Effector memory CD4-positive, alpha-beta T cell (primary cell): ENCODE measurements at places on chromosomes 5 and 9.
A peak's percentile ranks its signal among the peaks of the same experiment; 100 is the strongest.

DNA sequence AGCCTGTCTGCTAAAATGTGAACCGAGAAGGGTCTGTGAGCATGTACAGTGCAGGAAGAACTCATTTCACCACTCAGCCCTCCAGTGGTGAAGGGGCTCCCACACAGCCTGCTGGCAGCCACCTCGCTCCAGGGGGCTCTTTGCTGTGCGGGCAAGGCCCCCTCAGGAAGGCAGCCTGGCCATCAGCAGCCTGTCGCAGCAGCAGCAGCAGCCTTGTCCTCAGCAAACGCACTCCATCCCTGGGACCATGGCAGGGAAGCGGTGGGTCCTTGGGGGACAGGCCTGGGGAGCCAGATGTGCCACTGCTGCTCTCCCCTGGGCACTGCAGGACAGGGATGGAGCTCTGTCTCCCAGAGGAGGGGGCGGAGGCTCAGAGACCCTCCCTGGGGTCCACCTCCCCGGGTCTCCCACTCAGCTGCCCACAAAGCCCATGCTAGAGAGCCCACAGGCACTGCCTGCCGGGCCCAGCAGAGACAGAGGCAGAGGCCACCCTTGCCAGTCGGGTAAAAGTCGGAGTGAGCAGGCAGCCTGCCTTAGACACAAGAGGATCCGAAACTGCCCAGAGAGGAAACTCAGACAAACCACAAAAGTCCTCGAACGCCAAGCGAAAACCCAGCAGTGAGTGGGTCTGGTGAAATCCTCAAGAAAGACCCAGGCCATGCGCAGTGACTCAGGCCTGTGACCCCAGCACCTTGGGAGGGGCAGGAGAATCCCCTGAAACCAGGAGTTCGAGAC lies 8.0 kb downstream of the BRD3 start:
- H3K4me1 ChIP-seq: peaks cover 19% of the 10 kb centered on the region
- H3K4me3 ChIP-seq: no peak overlapping the region
- no peak overlapping the region for H3K27ac ChIP-seq

DNA sequence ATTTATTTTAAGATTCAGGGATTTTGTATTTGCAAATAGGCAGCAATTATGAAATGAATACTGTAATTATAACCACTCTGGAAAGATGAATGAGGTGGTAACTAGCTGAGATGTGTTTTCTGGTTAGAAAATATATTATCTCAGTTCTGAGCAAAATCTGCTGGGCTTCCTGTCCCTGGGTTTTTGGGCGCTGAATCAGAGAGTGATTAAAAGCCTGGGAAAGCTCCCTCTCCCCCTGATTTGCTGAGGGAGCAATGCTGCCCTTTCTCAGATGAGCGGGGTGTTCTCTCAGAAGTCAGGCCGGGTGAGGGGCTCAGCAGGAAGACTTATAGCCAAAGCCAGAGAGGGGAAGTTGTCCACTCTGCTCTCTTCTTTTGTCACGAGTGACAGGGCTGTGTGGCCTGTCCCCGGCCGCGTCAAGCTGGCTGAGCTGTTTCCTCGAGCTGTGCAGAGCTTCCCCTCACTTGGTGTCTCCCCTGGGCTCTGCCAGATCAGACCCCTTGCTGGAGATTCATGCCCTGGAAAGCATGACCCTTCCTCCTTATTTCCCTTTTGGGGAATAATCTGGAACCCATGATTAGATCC lies 39.8 kb upstream of the PITX1 start:
- H3K4me1 ChIP-seq: no peaks in the 10 kb centered on the region
- H3K27me3 ChIP-seq: no peaks in the 10 kb centered on the region
- H3K36me3 ChIP-seq: no peaks in the 10 kb centered on the region
- no peak overlapping the region for H3K4me3 ChIP-seq

- no peak overlapping the region for H3K4me3 ChIP-seq
- no peaks in the 10 kb centered on the region for H3K27me3 ChIP-seq
- no peak overlapping the region for H3K27ac ChIP-seq
- DNase-seq: no peak
- H3K36me3 ChIP-seq: no peaks in the 10 kb centered on the region
These were observed 85.6 kb downstream of the PSD2 start for GRCh38 chr5:139881143-139881733.

GRCh38 chr5:119275146-119275545 lies 80.7 kb upstream of the TNFAIP8 start:
- peak overlapping the region; percentile 91 for H3K27ac ChIP-seq
- no peaks in the 10 kb centered on the region for H3K36me3 ChIP-seq
- H3K4me3 ChIP-seq: no peak overlapping the region
- no peaks in the 10 kb centered on the region for H3K27me3 ChIP-seq

DNA sequence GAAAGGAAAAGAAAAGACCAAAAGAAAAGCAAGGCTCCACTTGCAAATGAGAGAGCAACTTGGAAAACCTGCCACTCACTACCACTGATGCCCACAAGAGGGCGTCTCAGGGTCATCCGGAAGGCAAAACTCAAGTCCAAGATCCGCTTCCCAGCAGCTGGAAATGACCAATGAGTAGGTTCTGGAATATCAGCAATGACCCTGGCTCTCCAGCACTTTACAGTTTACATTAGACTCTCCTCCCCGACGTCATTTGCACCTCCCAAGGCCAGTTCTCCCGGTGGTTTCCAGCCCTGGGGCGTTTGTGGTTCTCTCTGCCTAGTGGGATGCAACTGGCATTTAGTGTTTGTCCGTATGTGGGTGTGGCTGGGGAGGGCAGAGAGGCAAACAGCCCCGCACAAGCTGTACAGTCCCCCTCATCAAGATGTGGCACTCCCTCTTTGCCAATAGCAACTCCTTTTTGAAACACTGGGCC lies 193.8 kb upstream of the ZNF618 start:
- H3K4me1 ChIP-seq: peaks cover under 1% of the 10 kb centered on the region
- H3K27ac ChIP-seq: no peak overlapping the region
- H3K27me3 ChIP-seq: peaks cover 4% of the 10 kb centered on the region
- H3K36me3 ChIP-seq: no peaks in the 10 kb centered on the region
- no peak overlapping the region for H3K4me3 ChIP-seq

GRCh38 chr5:170427672-170428236 lies 38.6 kb upstream of the KCNMB1 start:
- H3K36me3 ChIP-seq: no peaks in the 10 kb centered on the region
- no peak overlapping the region for H3K27ac ChIP-seq
- DNase-seq: no peak
- no peak overlapping the region for H3K4me3 ChIP-seq
- H3K4me1 ChIP-seq: no peaks in the 10 kb centered on the region
- H3K27me3 ChIP-seq: no peaks in the 10 kb centered on the region

DNA sequence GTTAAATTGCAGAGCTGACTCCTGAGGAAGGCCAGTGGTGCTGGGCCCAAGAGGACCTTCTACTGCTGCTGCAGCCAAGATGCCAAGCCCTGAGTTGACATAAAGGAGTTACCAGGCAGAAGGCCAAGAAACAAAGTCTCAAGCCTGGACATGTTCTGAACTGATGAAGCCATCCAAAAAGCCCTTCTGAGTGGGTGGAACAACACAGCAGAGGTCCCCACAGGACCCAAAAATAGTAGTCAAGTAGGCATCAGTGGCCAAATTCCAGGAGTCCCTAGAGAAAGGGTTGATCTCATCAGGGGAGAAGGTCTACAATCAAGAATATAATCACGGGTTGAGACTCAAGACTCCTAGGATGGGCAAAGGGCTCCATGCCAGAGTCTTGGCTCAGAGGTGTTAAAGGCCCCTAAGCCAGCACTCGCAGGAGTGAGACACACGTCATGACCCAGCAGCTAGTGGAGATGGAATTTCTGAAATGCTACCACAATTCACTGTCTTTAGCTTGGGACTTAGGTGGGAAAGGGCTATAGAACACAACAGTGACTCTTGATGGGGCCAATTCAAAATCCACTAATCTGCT lies 119.7 kb downstream of the FANCC start:
- DNase-seq: no peak
- no peaks in the 10 kb centered on the region for H3K36me3 ChIP-seq
- H3K4me3 ChIP-seq: no peak overlapping the region
- H3K27me3 ChIP-seq: no peaks in the 10 kb centered on the region

DNA sequence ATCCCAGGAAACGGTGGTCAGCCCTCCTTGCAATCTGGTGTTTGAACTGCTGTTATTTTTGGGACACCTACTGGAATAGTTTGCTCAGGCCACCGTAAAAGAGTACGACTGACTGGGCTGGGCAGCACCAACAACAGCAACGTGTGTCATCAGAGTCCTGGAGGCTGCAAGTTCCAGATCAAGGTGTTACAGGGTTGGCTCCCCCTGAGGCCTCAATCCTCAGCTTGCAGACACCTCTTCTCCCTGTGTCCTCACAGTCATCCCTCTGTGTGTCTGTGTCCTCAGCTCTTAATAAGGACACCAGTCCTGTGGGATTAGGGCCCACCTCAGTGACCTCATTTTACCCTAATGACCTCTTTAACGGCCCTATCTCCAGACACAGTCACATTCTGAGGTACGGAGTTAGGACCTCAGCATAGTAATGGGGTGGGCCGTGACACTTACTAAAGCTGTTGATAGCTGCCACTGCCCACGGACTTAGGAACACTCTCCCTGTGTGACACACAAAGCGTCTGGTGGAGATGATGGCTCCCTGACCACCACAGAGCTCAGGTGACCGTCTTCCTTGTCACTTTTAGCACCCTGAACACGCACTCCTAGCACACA lies 16.8 kb downstream of the GLT6D1 start:
- no peak overlapping the region for H3K27ac ChIP-seq
- DNase-seq: no peak
- no peaks in the 10 kb centered on the region for H3K4me1 ChIP-seq
- no peak overlapping the region for H3K4me3 ChIP-seq
- no peaks in the 10 kb centered on the region for H3K36me3 ChIP-seq

GRCh38 chr5:102691434-102691833 lies 63.7 kb upstream of the PAM start:
- no peak overlapping the region for H3K27ac ChIP-seq
- no peak for DNase-seq
- no peaks in the 10 kb centered on the region for H3K36me3 ChIP-seq
- H3K27me3 ChIP-seq: no peaks in the 10 kb centered on the region
- H3K4me1 ChIP-seq: no peaks in the 10 kb centered on the region
- no peak overlapping the region for H3K4me3 ChIP-seq

DNA sequence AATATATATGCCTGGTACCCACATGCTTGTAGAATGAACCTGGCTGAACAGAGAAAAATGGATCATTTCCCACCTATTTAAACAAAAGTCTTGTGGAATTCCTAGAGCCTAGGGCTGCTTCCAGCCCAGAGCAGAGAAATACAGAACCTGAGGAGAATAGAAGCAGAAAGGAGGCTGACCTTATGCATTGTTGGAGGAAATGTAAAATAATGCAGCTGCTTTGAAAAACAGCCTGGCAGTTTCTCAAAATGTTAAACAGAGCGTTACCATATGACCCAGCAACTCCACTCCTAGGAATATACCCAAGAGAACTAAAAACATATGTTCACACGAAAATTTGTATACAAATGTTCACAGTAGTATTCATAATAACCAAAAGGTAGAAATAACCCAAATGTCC lies 15.1 kb downstream of the MAPKAP1 start:
- H3K4me1 ChIP-seq: no peaks in the 10 kb centered on the region
- H3K36me3 ChIP-seq: no peaks in the 10 kb centered on the region
- H3K27me3 ChIP-seq: no peaks in the 10 kb centered on the region
- H3K27ac ChIP-seq: no peak overlapping the region
- H3K4me3 ChIP-seq: no peak overlapping the region
- no peak for DNase-seq

- DNase-seq: no peak
- H3K27me3 ChIP-seq: peaks cover 4% of the 10 kb centered on the region
- H3K27ac ChIP-seq: no peak overlapping the region
- H3K36me3 ChIP-seq: no peaks in the 10 kb centered on the region
These were observed 211.9 kb downstream of the NXNL2 start for GRCh38 chr9:88746743-88747398.

GRCh38 chr5:9894571-9895301 lies 264.6 kb upstream of the TAS2R1 start:
- no peak overlapping the region for H3K27ac ChIP-seq
- H3K4me1 ChIP-seq: no peaks in the 10 kb centered on the region
- no peaks in the 10 kb centered on the region for H3K36me3 ChIP-seq
- DNase-seq: no peak

GRCh38 chr5:160324886-160325285 lies 12.5 kb upstream of the CCNJL start:
- H3K4me3 ChIP-seq: no peak overlapping the region
- no peak for DNase-seq
- no peak overlapping the region for H3K27ac ChIP-seq
- H3K4me1 ChIP-seq: no peaks in the 10 kb centered on the region
- H3K36me3 ChIP-seq: no peaks in the 10 kb centered on the region
- H3K27me3 ChIP-seq: no peaks in the 10 kb centered on the region

DNA sequence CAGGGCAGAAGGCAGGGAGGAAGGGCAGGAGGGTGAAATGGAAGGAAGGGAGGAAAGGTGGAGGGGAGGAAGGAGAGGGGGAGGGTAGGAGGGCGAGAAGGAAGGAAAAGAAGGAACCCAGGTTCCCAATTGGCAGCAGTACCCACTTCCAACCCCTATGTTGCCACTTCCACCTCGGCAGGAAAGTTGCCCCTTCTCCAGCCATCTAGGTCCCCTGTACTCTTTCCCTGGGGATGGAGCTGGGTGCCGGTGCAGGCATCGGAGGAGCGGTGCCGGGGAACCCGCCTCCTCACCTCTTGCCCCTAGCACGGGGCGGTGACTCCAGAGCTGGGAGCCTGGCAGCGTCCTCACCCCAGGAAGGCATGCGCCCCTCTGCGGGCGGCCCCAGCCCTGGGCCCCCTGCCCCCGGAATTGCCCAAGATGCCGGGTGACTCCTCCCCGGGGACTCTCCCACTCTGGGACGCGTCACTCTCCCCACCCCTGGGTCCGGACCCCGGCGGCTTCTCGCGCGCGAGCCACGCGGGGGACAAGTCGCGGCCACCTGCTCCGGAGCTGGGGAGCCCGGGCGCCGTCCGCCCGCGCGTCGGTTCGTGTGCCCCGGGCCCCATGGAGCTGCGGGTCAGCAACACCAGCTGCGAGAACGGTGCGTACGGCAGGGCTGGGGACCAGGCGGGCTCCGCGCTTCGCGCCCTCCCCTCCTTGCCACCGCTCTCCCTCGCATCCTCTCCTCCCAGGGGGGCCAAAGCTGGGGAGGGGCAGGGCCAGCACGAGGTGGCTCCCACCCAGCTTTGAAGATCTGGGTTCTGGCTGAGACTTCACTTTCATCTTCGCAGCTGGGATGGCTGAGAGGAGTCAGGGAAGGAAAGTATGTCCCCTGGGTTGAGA lies at the start of gene NIPAL4:
NIPAL4 (plus strand) TSS at position 499 of the 885 bp plus-strand sequence; CDS start at position 607, 108 bp downstream.
- H3K27me3 ChIP-seq: no peaks in the 10 kb centered on the region
- peak within 1 kb of the TSS; percentile 56 for H3K4me3 ChIP-seq
- H3K36me3 ChIP-seq: no peaks in the 10 kb centered on the region
- DNase-seq: peak; percentile 15

DNA sequence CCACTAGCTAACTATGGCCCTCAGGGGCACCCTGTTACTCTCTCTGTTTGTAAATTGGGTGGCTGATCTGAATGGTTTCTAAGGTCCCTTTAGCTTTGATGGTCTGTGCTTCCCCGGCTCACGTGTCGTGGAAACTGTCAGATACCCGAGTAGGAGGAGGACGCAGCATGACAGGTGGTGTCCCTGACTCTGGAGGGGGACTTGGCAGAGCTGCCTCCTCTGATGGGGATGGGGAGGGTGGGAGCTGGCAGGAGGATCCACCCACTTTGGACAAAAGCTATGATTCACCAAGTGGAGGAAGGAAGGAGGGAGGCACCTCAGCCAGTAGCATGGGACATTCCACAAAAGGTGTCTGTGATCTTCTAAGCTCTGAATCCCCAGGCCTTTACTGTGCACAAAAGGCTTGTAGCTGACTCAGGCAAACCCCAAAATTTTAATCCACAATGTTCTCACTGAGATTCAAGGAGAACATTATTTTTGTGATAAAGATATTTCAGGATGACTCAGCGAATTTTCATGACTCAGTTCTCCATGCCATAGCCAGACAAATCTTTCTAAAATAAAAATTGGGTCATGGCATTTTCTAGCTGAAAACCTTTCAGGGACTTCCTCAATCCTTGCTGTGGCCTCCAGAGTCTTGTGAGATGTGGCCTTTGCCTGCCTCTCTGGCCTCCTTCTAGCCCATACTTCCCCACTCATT lies 131.0 kb upstream of the BRINP1 start:
- H3K4me3 ChIP-seq: no peak overlapping the region
- H3K27me3 ChIP-seq: no peaks in the 10 kb centered on the region
- DNase-seq: no peak
